Stimulated activated CD4-positive, alpha-beta T cell treated with anti-CD3 and anti-CD28 coated beads, Interleukin-1b, Interleukin-23, amount 100 ng/mL, for 1 hour (primary cell): ENCODE measurements at places on chromosomes 7 and 10.
A peak's percentile ranks its signal among the peaks of the same experiment; 100 is the strongest.

DNA sequence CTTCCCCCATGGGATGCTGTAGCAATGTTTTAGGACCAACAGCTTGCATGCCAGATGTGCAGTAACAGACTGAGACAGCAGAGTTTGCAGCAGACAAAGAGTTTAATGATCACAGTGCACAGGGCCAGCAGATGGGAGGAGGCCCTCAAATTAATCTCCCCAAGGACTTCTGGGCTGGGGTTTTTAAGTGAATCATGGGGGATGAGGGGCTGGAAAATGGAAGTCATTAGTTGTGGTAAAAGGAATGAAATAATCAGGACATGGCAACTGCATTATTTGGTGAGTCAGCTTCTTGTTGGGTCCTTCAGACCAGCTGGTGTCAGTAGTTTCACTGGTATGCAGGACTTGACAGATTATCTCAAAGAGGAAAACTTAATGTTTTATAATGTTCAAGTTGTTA is 12.6 kb upstream of the NRBF2 start:
- DNase-seq = no peak

DNA sequence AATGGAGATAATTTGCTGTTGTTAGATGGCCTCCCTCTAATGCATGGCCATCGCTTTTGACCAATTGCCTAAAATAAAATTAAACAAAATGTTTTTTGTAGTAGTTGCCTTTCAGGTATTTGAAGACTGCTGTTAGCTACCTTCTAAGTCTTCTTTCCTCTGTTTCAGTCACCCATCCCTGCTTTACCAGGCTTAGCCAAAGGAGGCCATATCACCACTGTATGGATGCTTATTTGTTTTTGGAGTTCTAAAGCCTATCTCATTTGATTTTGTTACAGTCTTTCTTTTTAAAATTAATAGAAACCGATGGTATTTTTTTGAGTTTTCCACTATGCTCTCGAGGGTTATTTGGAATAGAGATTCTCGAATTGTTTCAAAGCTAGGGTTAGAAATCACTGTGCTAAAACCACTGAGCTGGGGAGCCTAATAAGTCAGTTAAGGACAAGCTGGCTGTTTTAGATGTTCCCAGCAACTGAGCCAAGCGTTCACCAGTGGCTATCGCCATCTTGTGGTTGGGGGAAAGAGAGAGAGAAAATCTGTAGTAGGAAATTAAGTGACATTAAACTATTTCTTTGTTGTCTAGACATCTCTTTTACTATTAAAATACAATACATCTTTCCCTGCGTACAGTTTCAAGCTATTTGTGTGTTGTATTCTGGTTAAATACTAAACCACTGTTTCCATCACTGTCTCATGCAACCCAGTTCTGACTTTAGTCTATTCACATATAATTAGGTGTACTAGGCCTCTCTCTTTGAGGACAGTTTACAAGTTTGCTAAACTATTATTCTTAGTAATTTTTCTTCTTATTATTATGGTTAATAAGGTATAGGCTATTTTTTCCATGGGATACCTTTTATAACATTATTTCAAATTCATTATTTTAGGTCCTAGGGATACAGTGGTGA is 52.2 kb downstream of the GPR158 start:
- DNase-seq = no peak

GRCh38 chr10:97025613-97026242 is 160.0 kb downstream of the SLIT1 start:
- DNase-seq = peak; percentile 28

DNA sequence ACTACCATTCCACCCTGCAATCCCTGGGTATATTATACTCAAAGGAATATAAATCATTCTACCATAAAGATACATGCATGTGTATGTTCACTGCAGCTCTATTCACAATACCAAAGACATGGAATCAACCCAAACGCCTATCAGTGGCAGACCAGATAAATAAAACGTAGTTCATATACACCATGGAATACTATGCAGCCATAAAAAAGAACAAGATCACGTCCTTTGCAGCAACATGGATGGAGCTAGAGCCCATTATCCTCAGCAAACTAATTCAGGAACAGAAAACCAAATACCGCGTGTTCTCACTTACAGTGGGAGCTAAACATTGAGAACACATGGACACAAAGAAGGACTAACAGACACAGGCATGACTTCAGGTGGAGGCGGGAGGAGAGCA is 138.3 kb downstream of the DYNC2I1 start:
- DNase-seq = no peak

- DNase-seq = no peak
Measured at GRCh38 chr7:87100326-87100725, 40.9 kb upstream of the ELAPOR2 start.

- DNase-seq = no peak
Measured at GRCh38 chr10:50855015-50855414, 30.4 kb downstream of the A1CF start.

DNA sequence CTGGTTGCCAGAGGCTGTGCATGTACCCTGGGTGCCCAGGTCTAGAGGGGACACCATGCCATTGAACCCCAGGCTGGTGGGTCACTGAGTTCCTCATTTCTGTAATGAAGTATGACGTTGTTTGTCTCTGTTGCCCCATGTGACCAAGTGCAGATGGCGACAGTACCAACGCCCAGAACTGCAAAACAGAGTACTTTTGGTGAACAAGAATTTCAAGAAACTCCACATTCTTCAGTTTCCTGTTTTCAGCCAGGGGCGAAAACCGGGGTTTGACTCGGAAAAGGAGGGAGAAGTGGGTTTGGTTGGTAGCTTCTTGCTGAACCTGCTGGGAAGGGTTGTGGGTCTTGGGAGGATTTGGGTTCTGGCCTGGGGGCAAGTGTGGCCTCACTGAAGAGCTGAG is 18.2 kb downstream of the CYP17A1 start:
- DNase-seq = no peak

DNA sequence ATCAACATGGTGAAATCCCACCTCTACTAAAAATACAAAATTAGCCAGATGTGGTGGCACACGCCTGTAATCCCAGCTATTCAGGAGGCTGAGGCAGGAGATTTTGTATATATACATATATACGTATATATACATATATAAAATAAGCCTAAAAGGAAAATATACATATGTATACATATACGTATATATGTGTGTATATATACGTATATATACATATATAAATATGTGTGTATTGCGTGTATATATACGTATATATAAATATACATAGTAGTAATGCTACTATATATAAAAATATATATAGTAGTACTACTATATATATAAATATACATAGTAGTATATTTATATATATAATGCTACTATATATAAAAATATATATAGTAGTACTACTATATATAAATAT is 26.5 kb upstream of the PBLD start:
- DNase-seq = no peak

DNA sequence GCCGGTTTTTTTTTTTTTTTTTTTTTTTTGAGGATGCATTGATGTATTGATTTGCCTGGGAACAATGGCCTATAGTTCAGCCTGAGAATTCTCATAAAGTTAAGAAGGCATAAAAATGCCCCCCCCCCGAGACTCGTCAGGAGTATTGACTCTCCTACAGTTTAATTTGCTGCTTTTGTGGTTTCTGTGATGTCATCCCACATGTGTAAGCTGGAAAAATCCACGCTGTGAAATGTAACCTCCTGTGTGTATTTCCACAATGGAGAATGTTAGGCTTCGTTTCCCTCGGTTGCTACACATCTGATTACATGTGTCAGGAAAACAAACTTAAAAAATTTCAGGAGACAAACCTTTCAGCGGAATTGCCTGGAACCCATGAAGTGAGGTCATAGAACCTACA is 117.9 kb downstream of the FANK1 start:
- no peak for DNase-seq

DNA sequence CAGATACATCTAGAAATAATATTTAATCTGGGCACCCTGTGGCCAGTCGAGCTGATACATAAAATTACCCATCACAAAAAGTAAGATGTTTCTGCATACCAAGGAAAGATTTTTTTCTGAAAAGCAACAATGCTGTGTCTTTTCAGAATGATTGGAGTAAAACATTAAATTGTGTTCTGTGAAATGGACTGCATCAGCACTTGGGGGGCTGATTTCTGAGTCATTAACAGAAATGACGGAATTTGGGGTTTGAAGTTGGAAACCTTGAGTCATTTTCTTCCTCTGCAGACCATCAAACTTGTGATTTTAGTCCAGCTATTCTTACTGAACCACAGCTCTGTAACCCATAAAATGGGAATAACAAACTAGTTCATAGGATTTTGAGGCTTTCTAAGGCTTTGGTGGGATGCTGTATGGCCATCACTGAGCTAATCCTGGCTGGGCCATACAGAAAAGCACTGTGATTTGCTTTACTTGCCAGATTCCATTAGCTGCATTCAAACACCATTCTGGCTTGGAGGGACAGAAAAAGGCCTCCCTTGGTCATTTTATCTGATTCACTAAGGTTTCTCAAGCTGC is 739.4 kb upstream of the IGFBP3 start:
- no peak for DNase-seq

GRCh38 chr10:120262857-120263547 is 194.0 kb upstream of the PLPP4 start:
- no peak for DNase-seq

- no peak for DNase-seq
Measured at GRCh38 chr10:119754936-119755335, 29.1 kb downstream of the INPP5F start.

- no peak for DNase-seq
Measured at GRCh38 chr7:42210779-42211178, 26.2 kb downstream of the GLI3 start.

GRCh38 chr10:43419997-43420368 is 11.0 kb upstream of the HNRNPF start:
- no peak for DNase-seq

- no peak for DNase-seq
Measured at GRCh38 chr7:86784765-86785164, 141.1 kb downstream of the GRM3 start.

DNA sequence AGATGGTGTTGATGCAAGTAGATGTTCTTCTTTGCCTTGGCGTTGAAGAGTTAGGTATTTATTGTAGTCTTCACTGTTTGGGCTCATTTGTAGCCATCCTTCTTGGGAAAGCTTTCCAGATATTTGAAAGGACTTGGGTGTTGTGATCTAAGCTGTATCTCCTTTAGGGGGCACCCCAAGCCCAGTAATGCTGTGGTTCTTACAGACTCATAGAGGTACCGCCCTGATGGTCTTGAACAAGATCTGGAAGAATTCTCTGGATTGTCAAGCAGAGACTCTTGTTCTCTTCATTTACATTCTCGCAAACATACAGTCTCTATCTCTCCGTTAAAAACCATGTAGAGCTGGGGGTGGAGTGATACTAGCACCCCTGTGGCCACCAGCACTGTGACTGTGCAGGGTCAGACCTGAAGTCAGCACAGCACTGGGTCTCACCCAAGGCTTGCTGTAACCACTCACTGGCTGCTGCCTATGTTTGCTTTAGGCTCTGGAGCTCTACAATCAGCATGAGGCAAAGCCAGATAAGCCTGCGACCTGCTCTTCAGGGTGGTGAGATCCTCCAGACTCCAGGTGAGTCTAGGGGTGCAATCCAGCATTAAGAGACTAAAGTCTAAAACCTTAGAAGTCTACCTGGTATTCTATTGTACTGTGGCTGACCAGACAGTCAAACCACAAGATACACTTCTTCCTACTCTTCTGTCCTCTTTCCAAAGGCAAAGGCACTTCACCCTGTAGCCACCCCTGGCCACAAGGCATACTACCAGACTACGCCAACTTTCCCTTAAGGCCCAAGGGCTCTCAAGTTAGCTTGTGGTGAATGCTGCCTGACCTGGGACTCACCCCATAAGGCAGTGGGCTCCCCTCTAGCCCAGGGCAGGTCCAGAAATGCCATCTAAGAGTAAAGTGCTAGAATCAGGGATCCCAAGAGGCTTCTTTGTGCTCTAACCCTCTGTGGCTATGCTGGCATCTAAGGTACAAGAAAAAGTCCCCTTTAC is 209.7 kb upstream of the TMEM196 start:
- no peak for DNase-seq

GRCh38 chr10:131938681-131939080 is 37.9 kb downstream of the PPP2R2D start:
- DNase-seq = no peak

DNA sequence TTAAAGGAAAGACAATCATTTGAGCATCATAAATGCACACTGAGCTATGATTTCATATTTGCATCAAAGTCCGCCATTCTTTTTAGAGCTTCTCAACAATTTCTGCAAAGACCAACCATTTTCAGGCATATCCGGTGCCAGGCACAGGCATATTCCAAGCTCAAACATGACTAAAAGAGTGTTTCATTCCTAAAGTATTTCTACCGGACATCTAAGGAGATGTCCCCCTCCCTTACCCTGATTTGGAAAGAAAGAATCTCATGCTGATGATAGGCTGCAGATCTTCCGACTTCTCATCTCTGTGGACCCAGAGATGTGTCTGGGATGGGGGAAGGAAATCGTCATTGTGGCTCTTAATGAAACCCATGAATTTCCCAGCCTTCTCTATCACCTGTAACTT is 600.5 kb upstream of the MGMT start:
- DNase-seq = no peak

GRCh38 chr10:43108951-43109350 is 29.3 kb upstream of the CSGALNACT2 start:
- DNase-seq = no peak

DNA sequence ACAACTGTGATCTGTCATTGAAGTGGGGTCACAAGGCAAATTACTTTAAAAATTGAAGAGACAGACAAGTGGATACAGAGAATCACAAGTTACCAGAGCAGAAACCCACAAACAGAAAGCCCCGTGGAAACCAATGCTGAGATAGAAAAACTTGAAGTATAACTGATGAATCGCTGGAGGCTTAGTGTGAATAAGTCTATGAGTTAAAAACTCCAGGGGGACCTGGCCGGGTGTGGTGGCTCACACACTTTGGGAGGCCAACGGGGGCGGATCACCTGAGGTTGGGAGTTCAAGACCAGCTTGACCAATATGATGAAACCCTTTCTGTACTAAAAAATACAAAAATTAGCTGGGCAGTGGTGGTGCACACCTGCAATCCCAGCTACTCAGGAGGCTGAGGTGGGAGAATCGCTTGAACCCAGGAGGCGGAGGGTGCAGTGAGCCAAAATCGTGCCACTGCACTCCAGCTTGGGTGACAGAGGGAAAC is 69.7 kb upstream of the ZNRF2 start:
- no peak for DNase-seq

DNA sequence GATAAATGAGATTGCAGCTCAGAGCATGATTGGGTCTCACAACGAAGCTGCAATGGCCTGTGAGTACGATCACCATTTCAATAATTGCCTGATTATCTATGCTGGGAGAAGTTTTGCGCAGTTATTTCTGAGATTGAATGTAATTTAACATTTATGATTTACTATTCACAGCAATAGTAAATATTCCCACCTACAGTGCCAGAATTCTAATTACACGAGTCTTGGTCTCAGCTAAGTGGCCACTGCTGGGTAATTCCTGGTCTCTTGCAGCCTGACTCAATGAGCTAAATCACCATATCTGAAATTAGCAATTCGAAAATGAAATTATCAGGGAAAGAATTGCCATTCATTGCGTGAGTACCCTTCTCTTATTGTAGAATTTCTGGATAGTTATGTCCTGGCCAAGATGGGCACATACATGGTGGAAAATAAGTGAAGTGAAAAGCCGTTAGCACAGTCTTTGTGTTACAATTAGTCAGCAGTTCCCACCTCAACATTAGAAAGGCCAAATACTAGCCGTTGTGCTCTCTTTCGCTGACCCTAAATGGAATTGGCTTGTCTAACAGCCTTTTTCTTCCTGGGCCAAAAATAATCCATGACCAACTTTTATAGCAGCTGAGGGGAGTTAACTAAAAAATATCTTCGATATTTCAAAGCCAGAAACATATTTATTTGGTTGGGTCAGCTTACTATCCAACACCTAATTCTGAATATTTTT is 681.0 kb upstream of the C7orf33 start:
- DNase-seq = no peak
